ENCODE measurements at places on chromosomes 1 and 21. TPM values are rescaled to one million over a fixed set of nuclear protein-coding genes. Genes with fewer than 3 reads are reported as not detected.

ZSWIM5 gene
- total RNA-seq, result 1.9 TPM

CD53 gene
- total RNA-seq, result 410 TPM

CSF3R gene
- 0.37 TPM for total RNA-seq

MPL gene
- total RNA-seq, result not detected

KRTAP11-1 gene
- not detected for total RNA-seq

KCNT2 gene
- not detected for total RNA-seq

HES2 gene
- not detected for total RNA-seq

TRMT1L gene
- total RNA-seq, result 22.9 TPM

TNNI3K gene
- total RNA-seq, result 0.67 TPM

LCE1C gene
- total RNA-seq, result not detected

CLEC20A gene
- not detected for total RNA-seq

TAS1R1 gene
- not detected for total RNA-seq

GRCh38 chr1:229627003-229627402 is 956 bp downstream of the URB2 start:
- no peak for DNase-seq

DNA sequence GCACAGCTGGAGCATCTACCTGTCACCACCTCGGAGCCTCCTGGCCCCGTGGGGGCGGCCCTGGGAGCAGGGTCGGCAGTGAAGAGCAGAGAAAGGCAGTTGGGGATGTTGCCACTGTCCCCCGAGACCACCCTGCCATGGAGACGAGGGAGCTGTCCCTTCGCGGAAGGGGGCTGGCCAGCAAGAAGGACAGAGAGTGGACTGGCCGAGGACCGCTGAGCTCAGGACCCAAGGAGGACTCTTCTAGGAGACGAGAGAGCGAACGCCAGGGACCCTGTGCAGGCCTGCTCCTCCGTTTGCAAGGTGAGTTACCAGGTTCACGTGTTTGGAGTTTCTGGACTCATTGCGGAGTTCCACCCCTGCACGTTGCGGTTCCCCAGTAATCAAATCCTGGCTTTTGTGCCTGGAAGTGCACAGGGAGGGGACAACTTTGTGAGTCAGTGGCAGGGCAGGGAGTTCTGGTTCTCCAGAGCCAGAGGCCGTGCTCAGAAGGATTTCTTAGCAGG is 5.6 kb upstream of the POFUT2 start:
- DNase-seq, result peak; percentile 26

GRCh38 chr1:241513378-241513777 is 6.2 kb downstream of the FH start:
- DNase-seq, result no peak

DNA sequence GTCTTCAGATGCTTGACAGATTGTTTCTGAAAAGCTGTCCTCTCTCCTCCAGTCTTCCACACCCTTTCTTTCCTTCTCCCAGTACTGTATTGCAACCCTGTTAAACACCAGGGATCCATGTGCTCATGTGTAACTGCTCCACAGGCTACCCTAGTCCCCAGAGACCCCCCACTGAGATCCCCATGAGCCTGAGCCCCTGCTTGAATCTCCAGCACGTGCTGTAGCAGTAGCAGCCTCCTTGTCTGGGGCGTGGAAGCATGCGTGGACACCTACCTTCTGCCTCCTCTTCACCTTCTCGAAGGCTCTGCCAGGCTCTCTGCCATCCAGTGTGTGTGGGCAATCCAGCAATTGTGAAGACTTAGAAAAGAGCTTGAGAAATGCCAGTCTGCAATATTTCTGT is 25.2 kb downstream of the GPR137B start:
- no peak for DNase-seq

DNA sequence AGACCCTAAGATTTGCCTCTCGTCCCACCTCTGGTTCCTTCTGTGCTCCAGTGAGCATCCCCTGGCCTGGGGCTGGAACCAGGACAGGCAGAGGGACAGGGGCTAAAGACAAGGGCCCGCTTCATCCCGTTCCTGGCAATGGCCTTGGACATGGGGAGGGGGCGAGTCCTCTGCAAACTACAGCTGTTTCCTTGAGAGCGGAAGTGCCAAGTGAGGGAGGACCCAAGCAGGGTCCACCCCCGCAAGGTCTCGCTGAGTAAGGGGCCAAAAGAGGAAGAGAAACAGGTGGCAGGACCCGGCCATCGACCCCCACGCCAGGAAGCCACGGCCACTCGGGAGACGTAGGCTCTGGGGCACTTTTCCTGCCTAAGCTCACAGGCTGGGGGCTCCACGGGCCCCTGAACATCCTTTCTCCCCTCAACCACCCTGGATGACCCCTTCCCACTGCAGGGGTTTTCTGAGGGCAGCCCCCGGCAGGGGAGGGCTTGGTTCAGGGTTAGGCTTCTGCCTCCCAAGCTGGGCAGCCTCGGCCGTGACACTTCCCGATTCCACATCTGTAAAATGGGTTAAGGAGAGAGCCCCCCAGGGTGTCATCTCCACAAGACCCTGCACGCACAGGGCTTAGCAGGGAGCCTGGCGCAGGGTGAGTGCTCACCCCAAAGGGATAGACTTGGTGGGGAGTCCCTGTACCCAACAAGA is 17.9 kb upstream of the PLEKHG5 start:
- no peak for DNase-seq

- DNase-seq, result no peak
Observed at GRCh38 chr1:42942444-42942843, 16.2 kb downstream of the SLC2A1 start.

- no peak for DNase-seq
Observed at GRCh38 chr1:206723805-206724472, 39.2 kb downstream of the MAPKAPK2 start.

DNA sequence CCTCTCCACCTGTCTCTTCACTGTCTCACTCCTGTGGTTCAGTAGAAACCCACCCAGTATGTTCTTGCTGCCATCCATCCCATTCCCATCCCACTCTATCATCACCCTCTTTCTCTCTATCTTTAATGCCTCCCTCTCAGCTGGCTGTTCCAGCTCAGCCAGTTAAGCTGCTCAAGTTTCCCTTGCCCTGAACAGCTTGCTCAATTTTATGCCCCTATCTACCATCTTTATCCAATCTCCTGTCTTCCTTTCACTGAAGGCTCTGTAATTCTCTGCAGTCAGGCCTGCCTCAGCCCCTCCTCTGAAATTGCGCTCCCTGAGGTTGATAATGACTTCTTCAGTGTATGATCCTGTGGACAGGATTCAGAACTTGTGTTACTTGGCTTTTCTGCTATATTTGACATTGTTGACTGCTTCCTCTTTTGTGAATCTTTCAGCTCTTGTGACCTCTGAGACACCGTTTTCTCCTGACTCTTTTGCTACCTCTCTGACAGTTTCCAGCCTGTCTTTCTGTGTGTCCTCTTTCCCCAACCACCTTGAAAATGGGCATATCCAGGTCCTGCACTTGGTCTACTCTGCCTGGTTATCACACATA is 13.9 kb upstream of the BCAR3 start:
- no peak for DNase-seq

GRCh38 chr1:204894606-204895005 is 23.9 kb downstream of the NFASC start:
- DNase-seq, result no peak

- no peak for DNase-seq
Observed at GRCh38 chr21:45817345-45817744, 164.2 kb upstream of the COL6A1 start.

DNA sequence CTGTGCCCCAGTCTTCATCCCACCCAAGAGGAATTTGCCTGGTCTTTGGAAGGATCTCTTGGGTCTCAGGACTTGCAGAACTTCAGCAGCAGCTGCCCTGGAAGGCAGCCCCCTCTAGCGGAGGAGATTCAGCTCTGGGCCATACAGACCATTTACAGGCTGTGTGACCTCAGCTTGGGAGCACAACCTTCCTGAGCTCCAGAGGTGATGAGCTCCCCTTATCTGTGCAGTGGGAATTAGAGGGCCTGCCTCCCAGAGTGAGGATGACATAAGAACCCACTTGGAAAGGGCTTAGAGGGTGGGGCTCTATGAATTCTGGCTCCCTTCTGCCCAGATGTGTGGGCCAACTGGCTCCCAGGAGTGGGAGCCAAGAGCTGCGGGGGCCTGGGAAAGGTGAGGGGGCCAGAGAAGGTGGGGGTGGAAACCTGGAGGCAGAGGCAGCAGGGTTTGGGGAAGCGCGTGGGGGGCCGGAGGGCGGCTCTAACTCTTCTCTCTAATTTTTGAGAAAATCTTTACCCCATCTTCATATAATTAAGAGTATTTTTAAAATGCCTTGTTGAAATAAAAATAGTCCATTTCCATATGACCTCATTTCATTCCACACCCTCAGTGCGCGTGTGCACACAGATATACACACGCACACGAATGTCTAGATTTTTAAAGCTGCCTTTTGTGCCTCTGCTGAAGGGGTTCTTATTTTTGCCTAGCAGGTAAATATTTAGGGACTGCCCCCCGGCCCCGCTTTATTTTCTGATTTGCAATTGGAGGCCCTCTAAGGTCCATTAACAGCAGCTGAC is 21.5 kb downstream of the EPHB2 start:
- DNase-seq, result no peak

DNA sequence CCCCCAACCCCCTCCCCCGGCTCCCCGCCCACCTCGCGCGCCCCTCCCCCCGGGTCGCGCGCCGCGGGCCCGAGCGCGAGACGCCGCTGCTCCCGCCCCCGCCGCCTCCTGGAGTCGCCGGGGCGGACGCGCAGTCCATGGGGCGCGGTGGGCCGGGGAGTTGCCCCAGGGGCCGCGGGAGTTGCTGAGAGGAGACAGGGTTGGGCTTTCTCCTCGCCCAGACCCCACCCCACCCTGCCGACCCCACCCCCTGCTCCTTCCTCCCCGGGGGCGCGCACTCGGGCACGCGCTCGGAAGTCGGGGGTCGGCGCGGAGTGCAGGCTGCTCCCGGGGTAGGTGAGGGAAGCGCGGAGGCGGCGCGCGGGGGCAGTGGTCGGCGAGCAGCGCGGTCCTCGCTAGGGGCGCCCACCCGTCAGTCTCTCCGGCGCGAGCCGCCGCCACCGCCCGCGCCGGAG is at the start of gene LAMC1:
Gene LAMC1, plus strand, starts transcription at position 275 of the 455 bp plus-strand sequence. CDS start 297 bp downstream, outside the sequence.
- DNase-seq, result peak; percentile 45

- DNase-seq, result no peak
Observed at GRCh38 chr1:230979952-230980351, 1.1 kb downstream of the ARV1 start.

GRCh38 chr1:75353051-75353450 is 218.9 kb downstream of the LHX8 start:
- DNase-seq, result no peak

GRCh38 chr1:239742416-239743109 is 349.1 kb upstream of the FMN2 start:
- no peak for DNase-seq

DNA sequence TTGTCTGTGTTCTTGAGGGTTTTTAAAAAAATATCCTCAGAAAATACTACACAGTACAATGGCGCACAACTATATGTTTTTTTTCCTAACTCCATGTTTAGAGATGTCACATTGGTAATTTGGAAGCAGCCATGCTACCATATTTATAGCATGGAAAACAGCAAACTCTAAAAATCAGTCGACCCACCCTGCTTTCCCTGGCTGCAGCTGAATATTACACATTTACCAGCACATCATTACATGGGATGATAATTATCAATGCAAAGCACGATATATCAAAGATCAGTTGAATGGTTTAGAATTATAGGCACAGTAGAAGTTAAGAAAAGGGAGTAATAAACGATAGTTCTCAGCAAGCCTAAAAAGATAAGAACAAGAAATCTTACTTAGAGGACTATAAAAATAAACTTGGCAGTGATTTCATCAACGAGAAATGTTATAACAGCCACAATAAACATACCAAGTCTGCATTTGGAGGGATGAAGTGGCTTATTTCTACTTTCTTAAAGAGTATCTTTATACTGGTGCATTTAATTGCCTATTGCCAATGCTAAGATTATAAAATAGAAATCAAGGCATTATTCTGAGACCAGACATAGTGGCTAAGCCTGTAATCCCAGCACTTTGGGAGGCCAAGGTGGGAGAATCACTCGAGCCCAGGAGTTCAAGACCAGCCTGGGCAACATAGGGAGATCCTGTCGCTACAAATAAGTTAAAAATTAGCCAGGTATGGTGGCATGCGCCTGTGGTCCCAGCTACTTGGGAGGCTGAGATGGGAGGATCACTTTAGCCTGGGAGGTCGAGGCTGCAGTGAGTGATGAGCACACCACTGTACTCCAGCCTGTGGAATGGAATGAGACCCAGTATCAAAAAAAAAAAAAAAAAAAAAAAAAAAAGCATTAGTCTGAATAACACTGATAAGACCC is 43.4 kb downstream of the WDR64 start:
- DNase-seq, result no peak

GRCh38 chr1:205298191-205298994 is 23.2 kb downstream of the NUAK2 start:
- no peak for DNase-seq

- no peak for DNase-seq
Observed at GRCh38 chr1:18344755-18345154, 136.0 kb upstream of the KLHDC7A start.

- DNase-seq, result no peak
Observed at GRCh38 chr1:194862129-194862528, 1675.7 kb upstream of the B3GALT2 start.

DNA sequence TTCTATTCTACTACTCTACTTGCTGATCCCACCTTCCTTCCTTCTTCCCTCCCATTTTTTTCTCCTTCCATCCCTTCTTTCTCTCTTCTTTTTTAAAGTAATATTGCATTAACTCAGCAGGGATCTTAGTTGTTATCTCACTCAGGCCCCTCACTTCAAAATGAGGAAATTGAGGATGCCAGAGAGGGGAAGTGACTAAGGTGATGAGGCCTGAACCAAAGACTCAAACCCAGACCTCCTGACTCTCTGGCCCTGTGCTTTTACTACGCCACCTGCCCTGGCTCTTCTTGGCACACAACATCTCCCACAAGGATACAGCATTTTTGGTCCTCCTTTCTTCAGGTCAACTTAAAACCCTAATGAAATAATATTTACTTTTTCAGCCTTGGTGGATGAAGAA is 151.7 kb upstream of the ZNF648 start:
- DNase-seq, result no peak

DNA sequence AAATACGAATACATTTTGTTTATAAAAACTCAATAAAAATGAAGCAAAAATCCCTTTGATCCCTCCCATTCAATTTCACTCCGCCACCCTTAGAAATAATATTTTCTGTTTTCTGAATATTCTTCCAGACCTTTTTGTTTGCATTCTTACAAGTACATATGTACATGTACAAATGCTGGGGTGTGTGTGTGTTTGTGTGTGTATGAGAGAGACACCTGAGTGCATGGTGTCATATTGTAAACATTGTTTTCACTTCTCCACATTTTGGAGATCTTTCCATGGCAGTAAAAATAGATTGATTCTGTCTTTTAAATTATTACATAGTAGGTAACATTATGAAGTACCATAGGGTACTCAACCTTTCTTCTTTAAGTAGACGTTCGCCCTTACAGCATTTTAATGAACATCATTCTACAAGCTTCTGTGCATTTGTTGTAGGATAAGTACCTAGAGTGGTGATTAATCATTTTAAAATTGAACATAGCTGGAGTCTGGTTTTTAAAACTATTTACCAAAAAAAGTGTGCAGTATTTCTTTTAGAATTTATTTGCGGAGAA is 1.3 kb upstream of the MPC2 start:
- DNase-seq, result no peak

- DNase-seq, result no peak
Observed at GRCh38 chr1:33818071-33818470, 45.8 kb upstream of the HMGB4 start.

Measured in activated naive CD8-positive, alpha-beta T cell treated with anti-CD3 and anti-CD28 coated beads, Interleukin-2, amount 10 ng/mL, durations not matched to agents 7 days and 5 days (primary cell).